ENCODE measurements at places on chromosomes 11 and 22. TPM values are rescaled to one million over a fixed set of nuclear protein-coding genes. Genes with fewer than 3 reads are reported as not detected.

IGSF9B gene
- 17.1 TPM for total RNA-seq

MUC6 gene
- not detected for total RNA-seq

MMP13 gene
- not detected for total RNA-seq

KRTAP5-1 gene
- not detected for total RNA-seq

DNA sequence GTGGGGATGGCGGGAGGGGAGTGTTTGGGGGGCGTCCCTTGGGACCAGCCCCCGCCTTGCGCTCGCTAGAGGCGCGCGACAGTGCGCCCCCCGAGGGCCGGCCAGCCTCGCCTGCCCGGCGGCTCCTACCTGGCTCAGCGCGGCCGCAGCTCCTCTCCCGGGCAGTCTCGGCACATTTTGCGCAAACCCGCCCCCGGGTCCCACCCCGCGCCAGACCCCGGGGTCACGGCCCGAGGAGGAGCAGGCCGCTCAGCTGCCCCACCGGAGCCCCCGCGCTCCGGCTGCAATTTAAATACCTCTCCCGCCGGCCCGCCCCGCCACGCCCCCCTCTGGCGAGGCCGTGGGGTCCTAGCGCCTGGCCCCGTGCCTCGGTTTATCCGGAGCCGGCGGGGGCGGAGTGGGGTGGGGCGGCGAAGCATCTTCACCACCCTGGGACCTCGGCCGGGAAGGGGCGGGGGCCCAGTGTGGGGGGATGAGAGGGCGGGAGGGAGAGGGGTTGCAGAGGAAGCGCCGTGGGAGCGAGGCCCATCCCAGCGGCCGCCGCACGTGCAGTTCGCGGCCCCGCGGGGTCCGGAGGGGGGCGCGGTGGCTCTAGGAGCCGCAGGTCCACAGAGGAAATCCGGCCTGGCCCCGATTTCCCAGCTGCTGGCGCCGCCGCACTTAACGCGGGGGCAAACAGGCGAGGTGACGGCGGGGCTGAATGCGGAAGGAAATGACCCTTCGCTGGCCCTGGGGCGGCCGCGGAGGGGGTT lies at the start of gene LRRC32:
Gene LRRC32 (minus strand): TSS at position 263 of the 752 bp plus-strand sequence. CDS start 4,793 bp downstream, outside the sequence.
- DNase-seq = peak; percentile 77

GRCh38 chr22:41682033-41682807 lies 6.4 kb downstream of the SNU13 start:
- peak; percentile 94 for DNase-seq

GRCh38 chr22:41028841-41029240 lies 63.6 kb upstream of the EP300 start:
- no peak for DNase-seq

DNA sequence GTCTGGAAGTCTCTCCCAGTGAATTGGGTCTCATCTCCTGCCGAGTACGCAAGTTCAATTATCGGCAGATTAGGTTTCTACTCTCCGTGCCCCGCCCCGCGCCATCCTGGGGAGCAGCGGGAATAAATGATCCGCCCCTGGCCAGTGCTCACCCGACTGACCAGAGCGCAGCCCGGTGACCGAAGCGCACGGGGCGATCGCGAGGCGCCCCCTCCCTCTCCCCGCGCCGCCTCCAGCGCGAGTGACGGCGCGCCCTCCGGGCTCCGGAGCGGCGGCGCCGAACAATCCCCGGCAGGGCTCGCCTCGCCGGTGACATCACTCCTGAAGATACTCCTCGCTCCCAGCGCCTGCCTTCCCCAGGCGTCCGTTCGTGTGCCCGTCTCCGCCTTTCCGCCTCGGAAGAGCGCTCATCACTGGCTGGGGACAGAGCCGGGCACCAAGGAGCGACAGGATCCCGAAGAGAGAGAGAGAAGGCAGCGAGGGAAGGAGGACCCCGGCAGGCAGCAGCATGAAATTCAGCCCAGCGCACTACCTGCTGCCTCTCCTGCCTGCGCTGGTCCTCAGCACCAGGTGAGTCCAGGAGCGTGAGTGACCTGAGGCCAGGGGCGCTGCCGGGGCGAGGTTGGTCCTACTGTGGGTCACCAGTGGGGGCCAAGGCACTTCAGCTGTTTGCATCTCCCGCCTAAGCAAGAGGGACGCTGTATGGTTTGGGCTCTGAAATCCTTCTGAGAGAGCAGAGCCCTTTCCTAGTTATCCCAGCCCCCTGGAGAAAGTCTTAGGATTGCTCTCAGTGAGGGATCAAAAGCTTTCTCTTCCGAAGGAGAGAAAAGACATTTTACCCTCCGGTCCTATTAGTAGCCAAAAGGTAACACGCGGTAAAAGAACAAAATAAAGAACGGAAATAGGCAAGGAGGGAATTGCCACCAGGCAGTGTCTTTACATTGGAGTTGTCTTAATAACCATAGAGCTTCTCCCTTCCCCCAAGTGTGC lies at the start of gene LUZP2:
Gene LUZP2 (plus strand): TSS at position 318 of the 990 bp plus-strand sequence.
- DNase-seq = no peak

- no peak for DNase-seq
Observed at GRCh38 chr11:11425806-11426205, 72.8 kb upstream of the CSNK2A3 start.

- no peak for DNase-seq
Observed at GRCh38 chr11:1160231-1161101, 2.7 kb downstream of the MUC5AC start.

- no peak for DNase-seq
Observed at GRCh38 chr11:119786431-119787073, 57.6 kb upstream of the NECTIN1 start.

All from sigmoid colon (tissue), 7 donors.